RCC 7860 (cell line): ENCODE measurements at places on chromosomes 5 and 9.

DNA sequence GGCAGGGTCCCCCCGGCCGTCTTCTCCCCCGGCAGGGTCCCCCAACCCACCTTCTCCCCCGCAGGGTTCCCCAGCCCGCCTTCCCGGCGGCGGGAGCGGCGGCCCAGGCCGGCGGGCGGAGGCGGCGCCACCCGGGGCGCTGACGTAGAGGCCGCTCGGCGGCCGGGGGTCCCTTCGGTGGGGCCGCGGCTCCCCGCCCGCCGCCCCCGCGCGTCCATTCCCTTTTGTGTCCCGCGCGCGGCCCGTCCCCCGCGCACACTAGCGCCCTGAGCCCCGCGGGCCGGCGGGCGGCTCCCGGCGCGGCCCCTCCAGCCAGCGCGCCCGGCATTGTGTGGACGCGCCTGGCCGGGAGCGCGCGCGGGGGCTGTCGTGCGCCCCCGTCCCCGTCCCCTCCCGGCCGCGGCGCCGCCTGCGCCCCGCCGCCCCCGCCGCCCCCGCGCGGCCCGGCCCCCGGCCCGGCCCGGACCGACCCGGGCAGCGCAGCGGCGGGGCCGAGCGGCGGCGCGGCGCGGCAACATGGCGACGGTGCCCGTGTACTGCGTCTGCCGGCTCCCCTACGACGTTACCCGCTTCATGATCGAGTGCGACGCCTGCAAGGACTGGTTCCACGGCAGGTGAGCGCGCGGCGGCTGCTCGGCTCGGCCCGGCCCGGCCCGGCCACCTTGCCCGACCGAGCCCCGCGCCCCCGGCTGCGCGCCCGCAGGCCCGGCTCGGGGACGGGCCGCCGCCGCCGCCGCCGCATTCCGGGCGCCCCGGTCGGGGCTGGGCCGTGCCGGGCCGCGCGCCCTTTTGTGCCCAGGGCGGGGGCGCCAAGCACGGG lies at the start of gene PHF2:
Gene PHF2, plus strand, starts transcription at position 327 of the 820 bp plus-strand sequence. Its CDS starts 190 bp downstream, at position 517.
- DNase-seq, result no peak

GRCh38 chr9:99169982-99170761 lies 51.6 kb downstream of the ALG2 start:
- DNase-seq, result no peak

GRCh38 chr9:8653855-8654254 lies 854.3 kb upstream of the DMAC1 start:
- DNase-seq, result peak; percentile 21

DNA sequence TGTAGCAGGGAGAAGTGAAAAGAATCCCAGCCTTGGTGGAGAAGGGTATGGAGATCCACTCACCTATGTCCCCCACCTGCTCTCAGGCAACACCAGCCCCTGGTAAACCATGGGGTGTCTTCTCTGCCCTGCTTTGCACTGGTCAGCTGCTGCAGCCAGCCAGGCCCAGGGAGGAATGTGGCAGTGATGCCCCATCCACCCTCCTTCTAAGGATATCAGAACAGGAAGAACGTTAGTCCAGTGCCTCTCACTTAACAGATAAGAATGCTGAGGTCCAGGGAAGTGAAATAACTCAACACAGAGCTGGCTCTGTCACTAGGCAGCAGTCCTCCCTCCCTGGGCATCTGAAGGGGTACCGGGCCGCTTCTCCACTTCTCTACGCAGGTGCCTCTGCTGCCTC lies 9.7 kb upstream of the PPIC start:
- no peak for DNase-seq

GRCh38 chr9:86713970-86714369 lies 233.3 kb downstream of the GAS1 start:
- no peak for DNase-seq

DNA sequence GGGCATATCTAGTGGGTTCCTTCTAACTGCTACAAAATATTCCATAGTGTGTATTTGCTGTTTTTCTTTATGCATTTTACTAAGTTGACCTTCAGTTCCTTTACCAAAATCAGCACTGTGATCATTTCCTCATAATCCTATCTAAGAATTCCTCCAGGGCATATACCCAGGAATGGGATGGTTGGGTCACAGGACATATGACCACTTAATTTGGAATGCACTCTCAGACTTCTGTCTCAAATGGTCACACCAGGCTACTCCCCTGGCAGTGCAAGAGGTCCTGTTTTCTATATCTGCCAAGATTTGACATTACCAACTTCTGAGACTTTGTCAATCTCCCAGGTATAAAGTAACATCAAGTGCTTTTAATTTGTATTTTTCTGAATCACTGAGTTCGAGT lies 63.9 kb downstream of the ADAMTS12 start:
- no peak for DNase-seq

- DNase-seq, result no peak
Observed at GRCh38 chr9:123048748-123049147, 15.3 kb downstream of the GPR21 start.

- no peak for DNase-seq
Observed at GRCh38 chr5:94508461-94509148, 109.8 kb downstream of the KIAA0825 start.

DNA sequence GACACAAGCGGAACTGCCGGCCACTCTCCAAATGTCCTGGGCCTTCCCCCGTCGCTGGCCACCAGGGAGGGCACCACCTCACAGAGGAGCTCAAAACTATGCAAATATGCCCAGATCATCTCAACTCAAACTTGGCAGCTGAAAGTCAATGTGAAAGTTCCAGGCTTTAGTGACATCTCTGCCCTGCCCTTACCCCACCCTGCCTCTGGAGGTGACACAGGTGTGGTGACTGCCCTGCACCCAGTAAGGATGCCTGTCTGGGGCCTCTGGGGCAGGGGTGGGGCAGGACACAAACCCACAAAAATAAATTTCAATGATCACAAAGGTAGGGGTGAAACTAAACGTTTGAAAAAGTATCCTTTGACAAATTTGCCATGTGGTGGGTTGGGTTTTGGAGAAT lies 213.4 kb downstream of the HSPA4 start:
- DNase-seq, result no peak

DNA sequence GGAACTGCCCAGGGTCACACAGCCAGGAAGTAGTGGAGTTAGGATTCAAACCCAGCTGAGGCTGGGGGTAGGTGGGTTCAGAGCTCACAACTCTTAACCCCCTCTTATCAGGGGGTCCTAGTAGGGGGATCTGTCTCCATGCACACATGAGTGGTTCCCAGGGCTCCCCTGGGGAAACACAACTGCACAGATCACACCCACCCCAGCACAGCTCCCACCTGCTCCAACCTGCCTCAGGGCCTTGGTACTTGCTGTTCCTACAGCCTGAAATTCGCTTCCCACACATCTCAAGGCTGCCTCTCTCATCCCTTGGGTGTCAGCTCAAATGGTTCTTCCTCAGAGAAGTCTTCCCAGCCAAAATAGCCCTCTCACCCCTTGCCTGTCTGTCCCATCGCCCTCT lies 4.8 kb downstream of the SNCB start:
- no peak for DNase-seq

- no peak for DNase-seq
Observed at GRCh38 chr9:32899181-32899580, 102.2 kb downstream of the APTX start.

- DNase-seq, result no peak
Observed at GRCh38 chr9:38694676-38695075, 25.3 kb downstream of the FAM240B start.

GRCh38 chr5:1763548-1763911 lies 36.1 kb downstream of the MRPL36 start:
- peak; percentile 49 for DNase-seq

DNA sequence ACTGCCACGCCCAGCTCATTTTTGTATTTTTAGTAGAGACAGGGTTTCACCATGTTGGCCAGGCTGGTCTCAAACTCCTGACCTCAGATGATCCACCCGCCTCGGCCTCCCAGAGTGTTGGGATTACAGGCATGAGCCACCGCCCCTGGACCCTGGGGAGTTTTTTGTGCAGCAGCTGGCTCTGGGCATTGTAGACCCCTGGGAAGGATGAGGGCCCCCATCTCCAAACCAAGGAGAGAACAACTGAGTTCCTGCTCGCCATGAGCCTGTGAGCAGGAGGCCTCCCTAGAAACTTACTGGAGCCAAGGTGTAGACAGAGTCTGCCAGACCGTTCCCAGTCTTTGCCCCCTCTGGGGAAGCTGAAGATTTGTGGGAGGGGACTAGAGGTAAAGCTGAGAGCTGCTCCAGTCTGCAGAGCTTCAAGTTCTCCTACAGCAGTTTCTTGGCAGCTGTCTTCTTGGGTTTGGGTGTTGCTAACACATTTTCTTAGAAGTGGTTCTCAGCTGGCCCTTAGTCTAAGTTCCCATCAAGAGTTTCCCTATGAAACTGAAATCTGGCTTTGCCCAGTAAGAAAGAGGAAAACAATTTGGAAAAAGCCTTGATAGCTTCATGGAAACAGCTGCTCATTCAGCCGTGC lies 12.4 kb downstream of the NUDT2 start:
- DNase-seq, result no peak

GRCh38 chr5:52786949-52787599 lies 642 bp upstream of the ITGA1 start:
- DNase-seq, result no peak

DNA sequence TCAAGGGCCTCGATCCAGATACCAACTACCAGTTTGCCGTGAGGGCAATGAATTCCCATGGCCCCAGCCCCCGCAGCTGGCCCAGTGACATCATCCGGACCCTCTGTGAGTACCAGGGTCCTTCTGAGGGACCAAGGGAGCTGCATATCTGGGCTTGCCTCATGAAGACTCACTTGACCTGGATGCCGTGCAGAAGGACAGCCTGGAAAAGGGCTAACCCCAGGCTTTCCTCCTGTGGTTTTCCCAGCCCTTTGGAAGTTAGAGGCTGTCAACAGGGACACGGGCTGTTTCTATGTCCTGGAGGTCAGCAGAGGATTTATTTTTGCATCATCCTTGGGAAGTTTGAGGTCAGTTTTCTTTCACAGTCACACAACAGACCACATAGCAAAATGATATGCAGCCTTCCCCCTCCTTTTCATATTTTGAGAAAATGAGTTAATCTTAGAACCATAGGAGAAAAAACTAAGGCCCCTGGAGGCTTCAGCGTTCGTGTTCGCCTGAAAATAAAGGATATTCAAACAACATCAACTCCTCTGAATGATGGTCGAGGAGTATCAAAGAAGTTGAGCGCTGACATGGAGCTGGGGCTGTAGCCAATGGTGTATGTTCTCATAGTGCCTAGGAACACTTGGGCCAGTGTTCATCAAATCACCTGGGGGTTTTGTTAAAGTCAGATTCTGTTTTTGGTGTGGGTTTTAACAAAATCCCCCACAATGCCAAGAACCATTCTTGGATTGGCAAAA lies 112.2 kb downstream of the EGFLAM start:
- no peak for DNase-seq

GRCh38 chr5:92652756-92653155 lies 928.3 kb downstream of the NR2F1-AS1 start:
- DNase-seq, result no peak

- DNase-seq, result no peak
Observed at GRCh38 chr5:42621662-42622061, 135.0 kb upstream of the CCDC152 start.

DNA sequence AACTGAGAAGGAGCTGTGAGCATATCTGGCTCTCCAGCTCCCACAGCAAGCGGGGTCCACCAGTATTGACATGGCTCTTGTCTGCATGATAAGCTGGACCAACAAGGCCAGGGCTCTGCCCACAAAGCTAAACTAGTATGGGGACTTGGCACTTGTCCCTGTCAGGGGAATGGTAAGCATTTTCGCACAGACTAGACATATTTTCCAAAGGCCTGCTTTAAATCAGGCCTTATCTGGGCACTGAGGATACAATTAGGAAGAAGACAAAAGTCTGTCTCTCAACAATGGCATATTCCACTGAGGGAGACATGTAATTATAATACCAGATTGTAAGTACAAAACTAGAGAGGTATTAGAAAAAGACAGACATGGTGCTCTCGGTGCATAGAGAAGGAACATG lies 32.1 kb downstream of the CSF2 start:
- DNase-seq, result no peak

- DNase-seq, result peak; percentile 60
Observed at GRCh38 chr5:138943599-138944173, 68.6 kb upstream of the LRRTM2 start.

GRCh38 chr5:123180178-123180577 lies 91.1 kb downstream of the PRDM6 start:
- no peak for DNase-seq

GRCh38 chr9:137555179-137555578 lies 3.5 kb downstream of the MRPL41 start:
- DNase-seq, result no peak

DNA sequence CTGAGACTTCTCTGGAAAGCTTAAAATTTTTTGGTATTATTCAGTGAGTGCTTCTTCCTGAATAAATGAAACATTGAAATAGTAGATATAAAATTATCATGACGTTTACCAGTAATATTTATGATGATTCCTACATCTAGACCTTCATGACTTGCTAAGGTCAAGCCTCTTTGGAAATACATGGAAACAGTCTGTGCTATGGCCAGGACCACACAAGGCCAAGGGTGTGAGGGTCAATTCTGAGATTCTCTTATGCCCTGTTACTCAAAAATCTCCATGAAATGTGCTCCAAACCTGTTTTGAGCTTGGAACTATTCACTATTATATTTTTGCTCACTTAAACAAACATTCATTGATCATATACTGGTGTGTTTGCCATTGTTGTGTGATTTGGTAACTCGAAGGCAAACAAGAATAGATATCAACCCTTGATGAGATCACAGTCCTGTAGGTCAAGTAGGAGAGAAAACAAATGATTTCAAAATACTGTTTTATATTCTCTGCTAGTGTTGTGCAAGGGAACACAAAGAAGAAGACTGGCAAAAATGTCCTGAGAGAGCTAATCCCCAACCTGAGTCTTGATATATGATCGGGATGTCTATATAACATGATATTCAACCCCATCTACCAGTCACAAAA lies 1254.9 kb upstream of the DMAC1 start:
- DNase-seq, result no peak

GRCh38 chr5:68047035-68047434 lies 168.5 kb upstream of the PIK3R1 start:
- no peak for DNase-seq

GRCh38 chr5:156036640-156037039 lies 290.3 kb upstream of the SGCD start:
- DNase-seq, result no peak

- no peak for DNase-seq
Observed at GRCh38 chr5:45037927-45038326, 229.2 kb downstream of the MRPS30 start.

- no peak for DNase-seq
Observed at GRCh38 chr5:143226872-143227271, 176.6 kb downstream of the NR3C1 start.

- DNase-seq, result no peak
Observed at GRCh38 chr5:1294835-1295649, at the start of gene TERT. TERT (minus strand) TSS chr5:1295068; CDS start chr5:1294989, 79 bp downstream.
